GM12865 (cell line): ENCODE measurements at places on chromosomes 4 and X.

DNA sequence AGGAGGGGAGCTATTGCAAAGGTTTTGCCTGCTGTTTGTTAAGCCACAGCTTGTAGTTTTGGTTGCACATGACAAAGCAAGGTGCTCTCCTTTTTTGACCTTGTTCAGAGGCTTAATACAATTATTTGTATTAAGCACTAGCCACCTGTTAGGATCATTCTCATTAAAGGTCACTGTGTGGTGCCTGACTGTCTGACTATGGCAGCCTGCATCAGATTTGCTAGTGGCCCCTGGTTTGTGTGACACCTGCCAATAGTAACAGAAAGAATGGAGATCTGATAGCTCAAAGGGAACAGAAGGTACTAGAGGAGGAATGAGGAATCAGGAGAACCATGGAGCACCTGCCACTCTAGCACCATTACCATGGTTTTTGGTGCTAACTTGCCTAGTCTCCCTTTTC lies 102.5 kb downstream of the POLA1 start:
- DNase-seq = no peak

- no peak for DNase-seq
Observed at GRCh38 chrX:6890544-6891261, 256.8 kb upstream of the STS start.

DNA sequence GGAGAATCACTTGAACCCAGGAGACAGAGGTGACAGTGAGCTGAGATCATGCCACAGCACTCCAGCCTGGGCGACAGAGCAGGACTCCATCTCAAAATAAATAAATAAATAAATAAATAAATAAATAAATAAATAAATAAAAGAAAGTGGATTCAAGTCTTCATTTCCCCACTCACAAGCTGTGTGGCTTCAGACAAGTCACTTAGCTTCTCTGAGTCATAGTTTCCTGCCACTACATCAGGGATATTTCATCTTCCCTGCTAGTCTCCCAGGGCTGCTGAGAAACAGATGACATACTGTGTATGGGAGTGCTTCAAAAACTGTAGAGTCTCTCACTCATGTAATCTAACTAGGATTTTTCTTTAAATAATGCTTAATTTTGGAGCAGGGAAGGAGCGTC lies 37.2 kb downstream of the TBC1D9 start:
- DNase-seq = no peak

GRCh38 chr4:8191136-8191747 lies 7.8 kb upstream of the SH3TC1 start:
- peak; percentile 85 for DNase-seq

DNA sequence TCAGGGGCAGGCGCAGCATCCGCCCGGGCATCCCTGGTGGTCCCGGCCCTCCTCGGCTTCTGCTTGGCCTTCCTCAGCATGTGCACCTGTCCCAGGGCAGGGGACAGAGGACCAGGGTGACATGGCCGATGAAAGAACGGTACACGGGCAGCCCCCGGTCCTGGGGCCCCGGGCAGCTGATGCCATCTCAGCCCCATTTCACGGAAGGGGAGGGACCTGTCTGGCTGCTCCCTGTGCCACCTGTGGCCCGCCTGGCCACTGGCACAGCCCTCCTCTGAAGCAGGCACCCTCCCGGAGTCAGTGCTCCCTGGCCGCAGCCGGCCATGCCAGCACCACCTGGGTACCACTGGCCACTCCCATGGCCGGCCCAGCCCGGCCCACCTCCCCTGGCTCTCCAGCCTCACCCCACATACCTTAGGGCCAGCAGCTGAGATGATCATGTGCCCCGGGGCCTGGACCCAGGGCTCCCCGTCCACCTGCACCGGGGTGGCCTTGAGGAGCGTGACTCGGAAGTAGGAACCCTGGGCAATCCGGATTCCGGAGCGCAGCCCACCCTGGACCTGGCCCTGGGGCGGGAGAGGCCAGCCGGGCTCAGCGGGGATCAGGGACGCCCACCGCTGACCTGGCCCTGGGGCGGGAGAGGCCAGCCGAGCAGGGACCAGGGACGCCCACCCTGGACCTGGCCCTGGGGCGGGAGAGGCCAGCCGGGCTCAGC lies 12.6 kb downstream of the DGKQ start:
- DNase-seq = no peak

- no peak for DNase-seq
Observed at GRCh38 chrX:132775263-132775823, 183.1 kb downstream of the HS6ST2 start.

- DNase-seq = no peak
Observed at GRCh38 chrX:21658152-21658737, at the start of gene KLHL34. KLHL34 (minus strand) TSS chrX:21658330; CDS start chrX:21657788, 542 bp downstream.

DNA sequence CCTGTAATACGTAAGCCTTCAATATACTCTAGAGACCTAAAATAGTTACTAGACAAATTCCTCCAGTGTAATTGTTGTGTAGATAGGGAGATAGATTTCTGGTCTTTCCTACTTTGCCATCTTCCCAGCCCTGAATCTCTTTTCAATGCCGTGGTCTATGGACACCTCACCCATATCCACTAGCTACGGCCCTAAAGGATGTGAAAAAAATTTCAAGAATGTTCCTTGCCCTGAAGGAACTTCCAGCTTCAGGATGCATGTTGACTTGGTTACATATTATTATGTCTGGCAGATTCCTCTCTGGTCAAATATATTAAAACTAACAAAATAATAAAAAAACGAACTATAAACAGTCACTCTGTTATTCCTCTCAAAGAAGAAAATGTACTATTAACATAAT lies 52.4 kb upstream of the TSPAN5 start:
- no peak for DNase-seq

- no peak for DNase-seq
Observed at GRCh38 chrX:103663981-103664762, 22.3 kb downstream of the MORF4L2 start.

DNA sequence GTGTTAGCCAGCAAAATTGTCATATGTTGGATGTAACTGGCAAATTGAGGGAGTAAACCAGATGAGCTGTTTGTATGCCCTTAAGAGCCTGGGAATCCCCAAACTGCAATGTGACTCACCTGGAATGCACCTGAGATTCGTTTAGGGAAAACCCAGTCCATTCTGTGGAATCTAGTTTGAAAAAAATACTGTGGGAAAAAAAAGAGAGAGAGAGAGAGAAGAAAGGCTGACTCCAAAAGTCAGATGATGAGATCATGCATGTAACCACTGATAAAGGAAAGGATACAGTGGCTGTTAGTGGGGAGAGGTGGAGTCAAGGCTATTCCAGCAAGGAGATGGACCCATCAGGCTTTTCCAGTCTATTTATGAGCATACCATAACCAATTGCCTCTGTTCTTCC lies 48.5 kb downstream of the SLC9A7 start:
- DNase-seq = peak; percentile 55

DNA sequence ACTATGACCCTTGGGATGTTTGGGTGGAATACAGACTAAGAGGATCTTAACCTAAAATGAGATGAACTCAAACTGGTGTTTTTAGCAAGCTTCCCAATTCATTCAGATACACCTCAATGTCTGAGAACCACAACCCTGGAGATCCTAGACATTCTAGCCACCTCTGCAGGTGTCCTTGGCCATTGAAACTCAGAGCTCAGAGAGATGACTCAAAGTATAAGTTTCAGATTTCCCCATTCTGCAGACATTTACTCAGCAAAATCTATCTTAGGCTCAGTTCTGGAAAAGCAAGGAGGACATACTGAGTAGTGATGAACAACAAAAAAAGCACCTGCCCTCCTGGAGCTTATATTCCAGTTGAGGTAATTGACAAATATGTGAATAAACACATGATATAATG lies 47.8 kb downstream of the COMMD8 start:
- DNase-seq = peak; percentile 22

DNA sequence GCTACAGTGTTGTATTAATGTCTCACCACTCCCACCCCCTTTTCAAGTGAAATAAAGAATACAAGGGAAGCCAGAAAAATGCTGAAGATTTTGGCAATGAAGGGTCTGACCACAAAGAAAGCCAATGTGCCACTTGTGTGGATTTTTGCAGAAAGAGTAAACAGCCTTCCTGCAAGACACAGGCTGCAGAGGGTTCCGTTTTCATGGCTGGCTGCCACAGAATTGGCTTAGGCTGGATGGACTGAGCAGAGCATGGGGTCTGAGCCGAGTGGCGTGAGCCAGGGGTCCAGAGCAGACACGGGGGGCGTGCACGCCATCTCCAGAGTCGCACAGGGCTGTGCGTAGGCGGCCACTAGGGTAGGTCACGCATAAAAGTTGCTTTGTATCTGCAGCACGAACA lies 69.2 kb downstream of the MTNR1A start:
- DNase-seq = no peak

DNA sequence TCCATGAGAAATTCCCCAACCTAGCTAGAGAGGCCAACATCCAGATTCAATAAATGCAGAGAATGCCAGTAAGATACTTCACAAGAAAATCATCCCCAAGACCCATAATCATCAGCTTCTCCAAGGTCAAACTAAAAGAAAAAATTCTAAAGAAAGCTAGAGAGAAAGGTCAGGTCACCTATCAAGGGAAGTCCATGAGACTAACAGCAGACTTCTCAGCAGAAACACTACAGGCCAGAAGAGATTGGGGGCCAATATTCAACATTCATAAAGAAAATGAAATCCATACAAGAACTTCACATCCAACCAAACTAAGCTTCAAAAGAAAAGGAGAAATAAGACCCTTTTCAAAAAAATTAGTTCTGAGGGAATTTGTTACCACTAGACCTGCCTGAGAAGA lies 118.8 kb upstream of the ANXA10 start:
- no peak for DNase-seq

GRCh38 chr4:140485939-140486338 lies 12.2 kb downstream of the MGAT4D start:
- DNase-seq = no peak

DNA sequence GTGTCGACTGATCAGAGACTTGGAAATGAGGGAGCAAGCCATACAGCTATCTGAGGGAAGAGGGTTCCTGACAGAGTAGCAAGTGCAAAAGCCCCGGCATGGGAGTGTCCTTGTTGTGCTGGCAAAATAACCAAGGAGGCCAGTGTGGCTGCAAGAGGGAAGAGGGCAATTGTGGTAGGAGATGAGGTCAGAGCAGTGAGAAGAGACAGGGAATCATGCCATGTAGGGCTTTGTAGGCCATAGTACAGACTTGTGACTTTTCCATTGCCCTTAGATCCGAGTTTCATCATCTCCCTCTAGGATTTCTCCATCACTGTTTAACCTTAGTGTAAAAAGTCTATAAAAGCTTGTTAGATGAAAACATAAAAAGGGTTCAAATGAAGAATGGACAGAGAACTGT lies 76.2 kb downstream of the DOCK11 start:
- DNase-seq = no peak

- DNase-seq = no peak
Observed at GRCh38 chrX:3820167-3820566, 106.7 kb upstream of the PRKX start.

DNA sequence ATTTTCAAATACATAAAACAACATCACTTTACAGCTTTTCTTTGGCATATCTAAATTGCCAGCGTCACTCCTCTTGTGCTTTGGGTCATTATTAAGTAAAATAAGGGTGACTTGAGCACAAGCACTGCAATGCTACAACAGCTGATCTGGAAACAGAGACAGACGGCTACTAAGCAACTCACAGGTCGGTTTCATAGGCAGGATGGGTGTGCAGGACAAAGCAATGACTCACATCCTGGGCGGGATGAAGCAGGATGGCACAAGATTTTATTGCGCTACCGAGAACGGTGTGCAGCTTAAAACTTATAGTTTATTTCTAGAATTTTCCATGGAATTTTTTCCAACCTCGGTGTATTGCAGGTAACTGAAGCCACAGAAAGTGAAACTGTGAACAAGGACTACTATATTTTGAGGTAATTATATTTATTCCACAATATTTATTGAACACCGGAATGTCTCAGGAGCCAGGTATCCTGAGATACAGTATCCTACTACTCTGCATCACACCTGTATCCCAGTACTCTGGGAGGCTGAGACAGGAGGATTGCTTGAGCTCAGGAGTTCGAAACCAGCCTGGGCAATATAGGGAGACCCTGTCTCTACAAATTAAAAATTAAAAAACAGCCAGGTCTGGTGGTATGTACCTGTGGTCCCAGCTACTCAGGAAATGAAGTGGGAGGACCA lies 215.5 kb downstream of the APBB2 start:
- no peak for DNase-seq

DNA sequence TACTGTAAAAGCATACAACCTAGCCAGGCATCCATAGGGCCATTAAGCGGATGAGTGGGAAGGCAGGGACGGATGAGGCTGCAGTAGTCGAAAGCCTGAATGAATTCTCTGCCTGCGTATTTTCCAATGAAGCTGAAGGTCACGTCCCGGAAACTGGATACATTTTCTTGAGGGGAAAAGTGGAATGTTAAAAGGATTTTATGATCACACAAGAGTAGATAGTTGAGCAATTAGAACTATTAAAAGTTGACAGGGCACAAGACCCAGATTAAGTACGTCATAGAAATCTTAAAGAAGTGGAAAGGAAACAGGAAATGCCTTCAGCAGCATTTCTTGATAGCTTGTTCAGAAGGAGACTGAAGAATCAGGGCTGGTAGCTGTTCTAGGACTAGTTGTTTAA lies 98.3 kb upstream of the CXXC4 start:
- DNase-seq = no peak

- no peak for DNase-seq
Observed at GRCh38 chr4:148390311-148390710, 51.9 kb downstream of the NR3C2 start.

- no peak for DNase-seq
Observed at GRCh38 chr4:72314869-72315268, 254.2 kb downstream of the ADAMTS3 start.

DNA sequence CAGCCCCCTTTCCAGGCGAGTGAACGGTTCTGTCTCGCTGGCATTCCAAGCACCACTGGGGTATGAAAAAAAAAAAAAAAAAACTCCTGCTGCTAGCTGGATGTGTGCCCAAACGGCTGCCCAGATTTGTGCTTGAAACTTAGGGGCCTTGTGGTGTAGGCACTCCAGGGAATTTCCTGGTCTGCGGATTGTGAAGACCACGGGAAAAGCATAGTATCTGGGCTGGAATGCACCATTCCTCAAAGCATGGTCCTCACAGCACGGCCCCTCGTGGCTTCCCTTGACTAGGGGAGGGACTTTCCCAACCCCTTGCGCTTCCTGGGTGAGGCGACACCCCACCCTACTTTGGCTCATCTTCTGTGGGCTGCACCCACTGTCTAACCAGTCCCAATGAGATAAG lies 516.8 kb upstream of the FAM241A start:
- no peak for DNase-seq

DNA sequence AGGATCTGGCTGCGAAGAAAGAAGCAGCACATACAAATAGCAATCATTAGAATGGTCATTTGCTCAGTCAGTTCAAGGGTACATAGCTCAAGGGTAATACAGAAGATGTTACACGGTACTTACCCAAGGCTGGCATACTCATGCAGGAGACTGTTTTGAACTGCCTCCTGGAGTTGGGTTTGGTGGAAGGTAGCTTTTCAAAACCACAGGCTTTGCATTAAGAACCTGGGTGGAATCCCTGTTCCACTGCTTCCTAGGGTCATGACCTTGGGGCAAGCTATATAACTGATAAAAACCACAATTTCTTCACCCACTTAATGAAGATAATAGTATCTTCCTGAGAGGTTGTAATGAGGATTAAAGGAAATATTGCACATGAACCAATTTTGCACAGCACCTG lies 36.5 kb downstream of the TBC1D9 start:
- DNase-seq = peak; percentile 43
